Smooth muscle cell of the brain vasculature (primary cell): ENCODE measurements at places on chromosomes 5 and 9.

DNA sequence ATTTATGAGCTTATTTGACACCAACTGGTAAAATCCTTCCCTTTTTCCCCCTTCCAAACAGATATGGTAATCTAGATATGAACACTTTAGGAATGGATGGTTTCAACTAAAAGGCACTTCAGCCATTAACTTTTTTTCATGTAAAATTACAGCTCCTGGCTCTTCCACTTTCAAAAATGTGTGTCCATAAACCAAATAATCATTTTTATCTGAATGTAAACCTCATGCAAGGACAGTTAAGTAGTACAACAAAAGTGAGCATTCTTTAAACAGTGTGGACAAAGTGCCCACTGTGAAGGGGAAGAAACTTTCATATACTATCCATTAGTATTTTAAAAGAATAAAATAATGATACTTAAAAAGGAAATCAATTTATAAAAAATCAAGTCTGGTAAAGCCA, 17.2 kb downstream of the RAB14 start:
- no peak for DNase-seq

- DNase-seq = no peak
Measured at GRCh38 chr5:173840111-173840983, 47.8 kb upstream of the CPEB4 start.

- DNase-seq = no peak
Measured at GRCh38 chr5:36073595-36074216, 7.0 kb upstream of the UGT3A2 start.

- no peak for DNase-seq
Measured at GRCh38 chr9:86700629-86701028, 246.7 kb downstream of the GAS1 start.

DNA sequence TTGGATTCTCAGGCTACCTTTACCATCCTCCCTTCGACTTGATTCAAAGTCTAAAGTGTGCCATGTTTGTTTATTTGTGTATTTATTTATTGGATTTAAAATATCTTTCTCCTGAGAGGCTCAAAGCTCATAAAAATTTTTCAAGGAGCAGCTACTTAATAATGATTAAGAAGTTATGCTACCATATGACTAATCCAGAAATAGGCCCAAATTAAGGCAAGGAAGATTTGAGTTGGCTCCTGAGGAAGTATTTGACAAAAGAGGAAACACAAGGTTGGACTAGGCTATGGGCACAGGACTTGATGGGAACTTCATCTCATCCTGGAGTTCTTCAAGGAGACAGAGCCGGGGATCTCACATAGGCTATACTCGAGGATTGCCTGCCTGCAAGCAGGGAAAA, 22.4 kb upstream of the PPP2CA start:
- no peak for DNase-seq

DNA sequence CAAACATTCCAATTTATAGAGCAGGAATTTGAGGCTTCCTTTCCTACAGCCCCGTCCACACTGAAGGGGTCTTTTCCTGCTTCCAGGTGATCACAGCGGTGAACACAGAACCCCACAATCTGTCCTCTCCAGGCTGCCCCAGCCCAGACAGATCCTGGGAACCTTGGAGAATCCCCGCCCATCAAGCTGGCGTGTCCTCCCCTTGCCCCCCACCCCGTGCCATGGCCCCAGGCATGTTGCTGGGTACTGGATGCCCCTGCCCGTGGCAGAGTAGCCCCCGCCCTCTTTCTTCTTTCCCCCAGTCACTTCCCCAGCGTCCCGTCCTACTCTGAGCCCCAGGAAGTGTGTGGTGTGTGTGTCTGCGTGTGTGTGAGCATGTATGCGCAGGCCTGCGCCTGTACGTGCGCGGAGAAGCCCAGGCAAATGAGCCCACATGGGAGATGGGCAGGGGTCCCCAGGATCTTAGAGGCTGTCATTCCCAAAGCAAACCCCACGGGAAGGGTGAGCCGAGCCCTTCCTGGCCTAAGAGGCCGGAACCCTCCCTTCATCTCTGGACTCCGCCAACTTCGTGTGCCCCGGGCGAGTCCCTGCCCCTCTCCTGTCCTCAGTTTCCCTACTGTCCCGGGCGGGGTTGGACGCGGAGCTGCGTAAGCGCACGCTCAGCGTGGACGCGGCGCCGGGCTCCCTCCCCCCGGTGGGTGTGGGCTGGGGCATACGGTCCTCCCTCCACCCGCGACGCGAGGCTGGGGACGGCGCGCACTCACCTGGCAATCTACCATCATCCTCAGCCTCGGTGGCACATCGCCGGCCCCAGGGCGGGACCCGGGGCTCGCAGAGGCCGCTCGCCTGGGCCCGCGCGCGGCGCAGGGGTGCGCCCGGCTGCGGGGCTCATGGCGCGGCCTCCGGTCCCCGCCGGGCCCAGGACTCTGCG, 15.2 kb downstream of the GBGT1 start:
- no peak for DNase-seq

- DNase-seq = peak; percentile 40
Measured at GRCh38 chr5:96997265-96997859, 61.5 kb downstream of the LNPEP start.

DNA sequence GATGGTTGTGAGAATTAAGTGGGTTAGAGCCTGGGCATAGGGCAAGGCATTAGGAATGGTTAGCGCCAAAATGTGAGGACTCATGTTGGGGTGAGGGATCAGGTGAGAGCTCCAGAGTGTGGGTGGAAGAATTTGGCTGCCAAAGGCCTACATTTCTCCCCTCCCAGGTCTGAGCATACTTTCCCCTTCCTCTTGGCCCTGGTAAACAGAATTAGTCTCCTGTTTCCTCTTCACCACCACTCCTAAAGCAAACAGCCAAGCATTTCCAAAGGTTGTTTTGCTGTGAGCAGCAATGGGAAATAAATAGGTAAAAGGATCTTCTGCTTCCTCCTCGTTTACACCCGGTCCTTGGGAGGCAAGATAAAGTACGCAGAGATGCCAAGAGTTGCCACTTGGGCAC, 132.5 kb downstream of the ZSWIM6 start:
- DNase-seq = no peak

- DNase-seq = no peak
Measured at GRCh38 chr9:38305582-38305981, 86.9 kb upstream of the ALDH1B1 start.

- DNase-seq = no peak
Measured at GRCh38 chr5:15639288-15639687, 139.3 kb downstream of the FBXL7 start.

GRCh38 chr5:138082033-138082432, 1.8 kb upstream of the WNT8A start:
- no peak for DNase-seq

DNA sequence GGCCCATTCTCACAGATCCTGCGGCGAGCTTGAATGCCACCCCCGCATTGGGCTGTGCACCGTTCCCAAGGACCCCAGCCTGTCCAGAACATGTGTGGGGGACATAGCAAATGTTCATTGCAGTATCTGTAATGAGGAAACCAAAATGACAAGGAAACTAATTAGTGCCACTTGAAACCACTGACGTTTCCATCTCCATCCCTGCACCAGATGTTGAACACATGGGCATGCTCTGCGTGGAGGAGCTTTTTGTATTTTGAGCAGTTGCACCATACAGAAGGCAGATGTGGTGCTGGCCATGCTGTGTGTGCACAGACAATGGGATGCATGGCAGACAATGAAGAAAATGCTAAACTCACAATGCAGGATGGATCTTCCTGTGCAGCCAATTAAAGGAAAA, 437.7 kb downstream of the SEMA5A start:
- DNase-seq = no peak

DNA sequence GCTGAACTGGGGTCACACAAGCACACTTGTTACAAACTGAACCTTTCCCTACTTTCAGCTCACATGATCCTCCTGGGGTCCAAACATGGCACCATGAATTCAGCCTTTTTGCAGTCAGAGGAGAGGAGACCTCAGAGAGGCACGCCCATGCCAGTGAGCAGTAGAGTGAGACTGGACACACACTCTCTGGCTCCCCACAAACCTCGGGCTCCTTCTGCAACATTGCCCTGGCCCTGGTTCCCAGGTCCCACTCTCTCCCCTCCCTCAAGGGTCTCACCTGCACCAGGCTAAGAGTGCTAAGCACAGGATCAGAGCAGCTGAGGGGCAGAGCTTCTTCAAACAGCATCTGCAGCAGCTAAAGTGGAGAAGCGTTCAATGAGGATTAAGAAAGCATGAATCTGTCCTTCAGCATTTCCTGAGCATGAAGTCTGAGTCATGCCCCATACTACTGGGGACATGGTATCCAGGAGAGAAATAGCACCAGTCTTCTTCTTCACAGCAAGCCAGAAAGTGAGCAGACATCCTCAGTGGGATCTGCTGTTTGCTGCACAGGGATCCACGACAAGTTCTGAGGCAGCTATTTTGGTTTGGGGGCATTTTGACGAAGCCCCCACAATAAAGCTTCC, 27.2 kb downstream of the SLC35A4 start:
- DNase-seq = no peak

GRCh38 chr5:120463991-120464626, at the start of gene PRR16:
Gene PRR16 (plus strand): TSS chr5:120464300.
- DNase-seq = no peak

DNA sequence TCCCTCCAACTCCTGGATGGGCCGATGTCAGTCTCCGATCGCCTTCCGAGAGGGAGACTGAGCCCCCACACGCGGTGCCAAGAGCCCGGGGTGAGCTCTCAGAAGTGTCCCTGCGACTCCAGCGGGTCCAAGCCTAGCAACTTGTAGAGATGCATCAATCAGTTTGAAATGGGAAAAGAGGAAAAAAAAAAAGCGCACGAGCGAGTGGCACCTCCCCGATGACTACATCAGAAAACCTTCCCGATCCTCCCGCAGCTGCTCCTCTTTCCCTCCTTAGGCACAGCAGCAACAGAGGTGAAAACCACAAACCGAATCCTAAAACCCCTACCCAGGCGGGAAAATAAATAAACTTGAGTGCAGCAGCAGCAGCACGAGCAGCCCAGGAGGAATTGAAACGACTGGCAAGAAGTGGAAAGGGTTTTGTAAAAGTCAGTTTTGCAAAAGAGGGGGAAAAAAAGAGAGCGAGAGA, 1.0 kb upstream of the EFNA5 start:
- DNase-seq = peak; percentile 62

GRCh38 chr9:4489562-4489918, 728 bp upstream of the SLC1A1 start:
- DNase-seq = no peak

DNA sequence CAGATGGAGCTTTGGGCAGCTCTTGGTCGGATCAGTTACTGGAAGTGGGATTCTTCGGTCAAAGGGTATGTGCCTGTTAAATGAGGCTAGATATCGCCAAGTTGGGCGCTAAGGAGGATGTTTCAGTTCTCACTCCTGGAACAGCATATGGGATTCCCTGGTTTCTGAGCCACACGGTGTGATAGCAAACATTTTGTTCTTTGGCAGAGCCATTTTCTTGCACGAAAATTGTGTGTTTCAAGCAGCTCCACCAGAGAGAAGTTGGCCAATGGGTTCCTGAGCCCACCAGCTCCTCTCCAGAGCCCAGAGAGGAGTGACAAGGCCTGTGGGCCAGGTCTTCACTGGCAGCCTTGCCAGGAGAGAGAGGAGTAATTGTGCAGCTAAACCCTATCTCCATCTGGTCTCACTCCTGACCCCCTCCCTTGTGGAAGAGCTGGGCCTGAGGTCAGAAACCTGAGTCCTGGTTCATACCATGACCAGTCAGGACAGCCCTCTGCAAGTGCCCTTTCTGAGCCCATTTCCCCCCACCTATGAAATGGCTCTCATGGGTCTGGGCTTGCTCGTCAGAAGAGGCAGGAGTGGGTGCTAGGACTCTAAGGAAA, 10.7 kb upstream of the SLC6A7 start:
- DNase-seq = no peak

DNA sequence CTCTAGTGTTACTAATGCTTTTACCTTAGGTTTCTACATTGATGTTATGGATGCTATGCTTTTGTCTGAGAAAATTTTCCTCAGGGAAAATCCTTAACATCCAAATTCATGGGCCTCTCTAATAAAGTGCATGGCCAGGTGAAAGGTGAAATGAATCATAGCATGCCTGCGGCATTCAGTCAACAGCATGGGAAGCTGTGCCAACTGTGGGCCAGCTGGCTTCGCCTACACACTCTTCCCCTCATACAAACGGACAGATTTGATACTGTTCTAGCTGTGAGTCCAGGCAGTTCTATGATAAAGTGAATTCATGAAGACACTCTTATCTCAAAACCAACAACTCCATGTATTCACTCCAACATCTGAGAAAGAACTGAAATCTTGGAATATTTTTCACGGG, 374.1 kb downstream of the PLK2 start:
- DNase-seq = no peak

- DNase-seq = no peak
Measured at GRCh38 chr9:35731415-35732184, 395 bp downstream of the TLN1 start.

GRCh38 chr5:180527659-180528058, 33.5 kb downstream of the CNOT6 start:
- DNase-seq = no peak

DNA sequence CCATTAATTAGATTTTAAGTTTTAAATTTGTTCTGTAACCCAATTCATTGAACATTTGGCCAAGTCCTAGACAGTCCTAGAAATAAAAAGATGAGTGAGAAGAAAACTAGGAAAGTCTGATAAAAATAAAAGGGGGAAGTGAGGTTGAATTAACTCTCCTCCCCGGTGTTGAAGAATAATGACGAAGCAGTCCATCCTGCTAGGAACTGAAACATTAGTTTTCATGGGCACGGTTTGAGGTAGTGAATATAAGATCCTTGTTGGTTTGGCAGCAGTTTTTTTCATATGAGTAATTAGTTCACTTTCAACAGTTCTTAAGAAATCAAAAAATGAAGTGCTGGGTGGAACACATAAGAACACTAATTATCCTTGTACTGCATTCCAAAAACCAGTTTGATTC, 103.1 kb downstream of the MTREX start:
- DNase-seq = no peak

DNA sequence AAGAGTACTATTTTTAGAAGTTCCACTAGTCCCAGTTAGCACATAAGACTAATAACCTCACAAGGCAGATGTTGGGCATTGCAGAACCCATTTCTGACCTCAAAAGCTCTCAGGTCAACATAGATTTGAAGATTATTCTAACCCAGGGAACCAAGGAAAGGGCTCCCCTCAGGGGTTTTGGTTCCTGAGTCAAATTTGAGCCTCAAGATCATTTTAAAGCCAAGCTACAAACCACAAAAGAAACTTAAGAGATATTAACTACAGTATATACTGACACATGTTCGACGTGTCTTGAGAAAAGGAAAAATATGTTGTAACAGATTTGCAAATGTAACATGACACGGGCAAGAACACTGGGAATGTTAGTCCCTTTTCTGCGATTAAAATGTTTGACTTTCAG, 88.6 kb downstream of the GNAQ start:
- DNase-seq = no peak

DNA sequence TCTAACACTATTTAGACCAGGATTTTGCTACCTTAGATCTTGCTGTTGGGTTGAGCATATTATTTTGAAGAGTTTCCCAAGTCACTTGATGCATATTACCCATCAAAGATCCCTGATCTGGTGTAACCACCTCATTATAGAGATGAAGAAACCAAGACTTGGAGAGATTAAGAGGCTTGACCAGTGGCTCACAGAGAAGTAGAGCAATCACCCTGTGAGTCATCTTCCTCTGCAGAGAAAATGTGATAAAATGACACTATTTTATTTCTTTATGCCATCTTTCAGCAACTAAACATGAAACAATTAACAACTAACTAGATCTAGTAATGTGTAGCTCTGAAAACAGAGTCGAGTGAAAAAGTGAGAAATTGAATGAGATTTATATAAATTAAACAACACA, 76.1 kb downstream of the KIF4B start:
- no peak for DNase-seq
